NCI-H226 (cell line): ENCODE measurements at places on chromosomes 16 and 17.

- DNase-seq, result no peak
These were observed 9.2 kb downstream of the SGSM2 start for GRCh38 chr17:2346475-2346874.

DNA sequence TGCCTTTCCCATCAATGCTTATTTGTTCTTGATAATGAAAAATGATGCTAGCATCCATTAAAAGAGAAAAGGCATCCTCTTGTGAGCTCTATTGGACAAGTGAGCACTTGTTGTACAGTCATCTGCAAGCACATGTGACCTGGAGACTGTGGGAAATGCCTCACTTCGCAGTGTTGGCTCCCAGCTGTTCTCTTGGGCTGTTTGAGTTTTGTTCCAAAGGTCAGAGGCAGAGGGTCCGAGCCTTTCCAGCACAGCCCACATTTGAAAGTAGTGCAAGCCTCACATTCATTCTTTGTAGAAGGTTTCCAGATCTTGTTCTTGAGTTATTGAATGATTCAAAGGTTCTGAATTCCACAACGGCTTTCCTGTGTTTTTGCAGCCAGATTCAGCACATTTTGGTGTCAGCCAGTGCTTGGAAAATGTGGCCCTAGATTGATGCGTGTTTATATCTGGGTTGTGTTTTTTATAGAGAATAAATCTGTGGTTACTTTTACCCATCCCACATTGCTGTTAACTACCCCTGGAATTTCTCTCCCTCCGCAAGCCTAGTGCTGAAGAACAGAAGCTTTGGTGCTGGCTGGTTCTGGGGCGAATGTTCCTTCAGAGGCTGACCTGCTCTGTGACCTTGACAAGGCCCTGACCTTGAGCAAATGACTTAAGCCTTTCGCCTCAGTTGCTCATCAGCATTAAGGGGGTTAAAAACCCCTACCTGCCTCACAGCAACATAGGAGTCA is 49.8 kb downstream of the CDH1 start:
- peak; percentile 75 for DNase-seq

GRCh38 chr16:83899272-83899897 is 470 bp downstream of the MLYCD start:
- DNase-seq, result peak; percentile 17

DNA sequence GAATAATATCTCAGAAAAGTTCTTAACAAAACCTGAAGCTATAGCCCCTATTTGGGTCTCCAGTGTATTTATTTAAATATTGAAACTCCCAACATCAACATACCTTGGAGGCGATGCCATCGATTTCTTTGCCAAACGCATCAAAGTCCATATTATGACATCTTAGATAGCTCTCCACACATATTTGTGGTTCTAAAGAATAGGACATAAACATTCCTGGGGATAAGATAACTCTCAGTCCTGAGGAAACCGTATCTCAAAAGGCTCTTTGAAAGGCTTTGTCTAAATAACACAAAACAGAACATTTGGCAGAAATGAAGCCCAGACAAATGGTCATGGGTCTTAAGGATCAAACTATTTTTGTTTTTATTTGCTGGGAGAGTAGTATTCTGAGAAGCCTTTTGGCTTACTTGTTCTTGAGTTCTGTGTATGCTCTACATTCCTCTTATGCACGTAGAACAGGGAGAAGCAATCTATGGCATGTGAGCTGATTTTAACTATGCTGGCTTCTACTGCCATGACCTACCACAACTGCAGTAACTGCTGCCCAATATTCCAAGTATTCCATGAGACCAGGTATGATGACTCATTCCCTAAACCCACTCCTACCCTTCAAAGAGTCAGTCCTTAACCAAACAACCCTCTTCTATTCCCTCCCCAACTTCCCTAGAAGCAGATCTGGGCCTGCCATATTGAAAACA is 279.0 kb upstream of the ZFHX3 start:
- peak; percentile 54 for DNase-seq

DNA sequence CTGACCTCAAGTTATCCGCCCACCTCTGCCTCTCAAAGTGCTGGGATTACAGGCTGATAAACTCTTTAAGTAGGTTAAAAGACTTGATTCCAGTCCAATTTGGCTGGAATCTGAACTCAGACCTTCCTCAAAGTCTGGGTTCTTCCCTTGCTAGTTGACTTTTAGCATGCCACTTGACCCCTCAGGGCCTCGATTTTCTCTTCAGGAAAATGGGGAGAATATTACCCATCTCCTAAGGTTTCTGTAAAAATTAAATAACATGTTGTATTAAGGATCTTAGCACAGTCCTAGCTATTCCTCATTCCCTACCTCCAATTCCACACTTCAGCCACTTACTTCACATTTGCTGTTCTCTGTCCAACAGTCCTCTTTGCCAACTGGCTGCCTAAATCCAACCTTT is 1.9 kb downstream of the GTF3C1 start:
- DNase-seq, result no peak

- no peak for DNase-seq
These were observed 9.6 kb upstream of the WNT9B start for GRCh38 chr17:46841561-46842379.

GRCh38 chr17:5665164-5665563 is 80.9 kb upstream of the NLRP1 start:
- DNase-seq, result no peak

GRCh38 chr17:34300652-34301370 is 15.3 kb downstream of the CCL11 start:
- peak; percentile 59 for DNase-seq

- DNase-seq, result no peak
These were observed 199.1 kb upstream of the C17orf78 start for GRCh38 chr17:37176723-37177122.

DNA sequence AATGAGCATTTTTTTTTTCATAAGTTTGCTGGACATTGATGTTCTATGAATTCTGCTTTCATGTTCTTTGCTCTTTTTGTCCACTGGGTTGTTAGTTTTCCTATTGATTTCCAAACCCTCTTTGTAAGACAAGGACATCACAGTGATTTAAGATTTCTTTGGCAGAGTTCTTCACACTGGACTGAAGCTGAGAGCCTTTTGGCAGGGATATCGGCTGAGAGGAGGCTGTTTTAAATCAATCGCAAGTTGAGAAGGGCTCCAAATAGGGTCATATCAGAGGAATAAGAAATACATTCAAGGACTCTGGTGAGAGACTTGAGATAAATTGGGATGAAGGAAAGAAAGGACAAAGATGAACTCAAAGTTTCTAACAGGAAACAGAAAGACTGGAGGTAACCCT is 165.8 kb upstream of the AXIN2 start:
- no peak for DNase-seq

GRCh38 chr16:89034573-89034961 is 57.6 kb upstream of the CBFA2T3 start:
- no peak for DNase-seq

DNA sequence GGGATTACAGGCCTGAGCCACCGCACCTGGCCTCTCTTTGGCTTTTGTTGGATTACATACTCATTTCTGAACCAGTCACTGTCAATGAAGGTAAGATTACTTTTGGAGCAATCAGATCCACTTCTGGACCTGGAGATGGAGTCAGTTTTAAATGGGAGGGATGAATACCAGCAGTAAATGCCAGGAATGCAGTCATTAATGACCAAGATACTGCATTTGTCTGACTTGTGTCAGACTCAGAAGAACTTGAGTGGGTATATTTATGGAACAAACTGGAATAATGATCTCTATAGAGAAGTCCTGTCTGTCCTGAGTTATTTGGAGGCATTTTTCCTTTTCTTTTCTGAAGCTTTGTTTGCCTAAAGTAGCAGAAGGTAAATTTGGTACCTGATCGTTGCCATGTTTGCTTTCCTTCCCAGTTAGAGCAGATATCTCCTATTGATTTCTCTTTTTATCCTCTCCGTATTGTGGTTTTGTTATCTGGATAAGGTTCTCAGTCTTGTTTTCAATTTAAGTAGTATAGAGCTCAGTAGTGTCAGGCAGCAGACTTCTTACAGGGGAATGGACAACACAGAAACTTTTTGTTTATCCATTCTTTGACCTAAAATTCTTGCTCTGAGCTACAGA is 10.7 kb downstream of the NLK start:
- DNase-seq, result no peak

GRCh38 chr16:3879887-3880564 is 487 bp downstream of the CREBBP start:
- DNase-seq, result peak; percentile 34

DNA sequence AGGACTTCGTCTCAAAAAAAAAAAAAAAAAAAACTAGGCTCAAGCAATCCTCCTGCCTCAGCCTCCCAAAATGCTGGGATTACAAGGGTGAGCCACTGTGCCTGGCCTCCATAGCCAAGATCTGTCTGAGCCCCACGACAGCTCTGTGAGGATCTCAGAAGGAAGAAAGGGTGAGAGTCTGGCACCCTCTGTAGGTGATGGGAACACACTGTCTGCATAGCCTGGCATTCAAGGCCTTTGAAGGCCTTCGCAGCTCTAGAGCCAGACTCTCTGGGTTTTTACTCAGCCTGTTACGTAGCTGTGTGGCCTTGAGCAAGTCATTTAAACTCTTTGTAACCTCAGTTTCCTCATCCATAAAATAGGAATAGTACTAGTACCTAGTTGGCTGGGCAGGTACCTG is 6.3 kb upstream of the XPO6 start:
- DNase-seq, result peak; percentile 24

DNA sequence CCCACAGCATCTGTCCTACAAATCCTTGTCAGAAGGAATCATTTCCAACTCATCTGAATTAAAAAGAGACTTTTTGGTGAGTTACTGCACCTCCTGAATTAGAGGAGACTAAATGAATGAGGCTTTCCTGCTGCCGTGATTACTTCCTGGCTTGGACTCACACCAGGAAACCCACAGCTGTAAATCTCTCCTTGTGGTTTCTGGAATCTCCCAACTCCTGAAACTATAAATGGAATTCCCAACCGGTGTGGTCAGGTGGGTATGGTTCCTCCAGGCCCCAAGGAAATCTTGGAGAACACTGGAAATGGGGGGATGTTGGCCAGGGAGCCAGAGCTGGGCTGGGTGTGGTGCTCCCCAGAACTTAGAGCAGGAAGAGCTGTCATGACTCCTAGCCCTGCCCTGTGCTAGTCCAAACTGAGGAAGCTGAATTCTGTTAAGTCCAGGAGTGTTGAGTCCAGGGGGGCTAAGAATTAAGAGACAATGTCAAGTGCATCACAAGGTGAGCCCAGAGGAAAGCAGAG is 216.4 kb downstream of the GSG1L start:
- DNase-seq, result peak; percentile 80

- no peak for DNase-seq
These were observed 34.6 kb downstream of the GRIN2C start for GRCh38 chr17:74824961-74825627.

GRCh38 chr17:60455378-60455777 is 33.1 kb downstream of the CHCT1 start:
- no peak for DNase-seq

DNA sequence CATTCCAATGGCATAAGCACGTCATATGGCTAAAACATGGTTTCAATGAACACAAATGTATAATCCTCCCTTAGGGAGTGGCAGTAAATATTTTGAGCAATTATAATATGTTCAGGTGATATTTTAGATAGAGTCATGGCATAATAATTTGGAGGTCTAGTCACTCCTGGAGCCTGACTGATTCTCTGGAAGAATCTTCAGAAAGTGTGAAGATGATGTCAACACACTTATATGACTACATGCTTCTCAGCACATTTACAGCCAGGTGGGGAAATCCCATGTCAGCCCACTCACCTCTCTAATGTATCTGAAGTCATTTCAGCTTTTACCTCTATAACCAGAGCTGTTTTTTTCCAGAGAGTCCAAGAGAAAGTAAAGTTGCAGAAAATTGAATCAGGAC is 474.8 kb downstream of the SHISA9 start:
- DNase-seq, result no peak

- DNase-seq, result no peak
These were observed 75.6 kb downstream of the GNAO1 start for GRCh38 chr16:56266641-56267607.

DNA sequence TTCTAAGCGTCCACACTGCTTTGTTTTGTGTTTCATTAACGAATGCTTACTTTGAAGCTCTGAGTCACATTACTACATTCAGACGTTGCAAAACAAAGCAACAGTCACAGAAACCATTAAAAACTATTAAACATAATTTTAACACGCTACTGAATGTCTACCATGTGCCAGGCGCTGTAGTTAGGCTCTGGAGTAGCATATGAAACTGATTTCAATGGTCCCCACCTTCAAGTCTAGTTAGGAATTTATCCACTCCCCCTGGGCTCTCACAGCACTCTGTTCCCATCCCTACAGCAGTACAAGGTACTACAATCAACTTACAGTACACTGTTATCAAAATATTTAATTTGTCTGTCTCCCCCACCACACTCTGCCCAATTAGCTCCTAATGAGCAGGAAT is 631 bp downstream of the UTP6 start:
- DNase-seq, result no peak

- DNase-seq, result no peak
These were observed 56.3 kb downstream of the SLFN5 start for GRCh38 chr17:35299135-35299534.

DNA sequence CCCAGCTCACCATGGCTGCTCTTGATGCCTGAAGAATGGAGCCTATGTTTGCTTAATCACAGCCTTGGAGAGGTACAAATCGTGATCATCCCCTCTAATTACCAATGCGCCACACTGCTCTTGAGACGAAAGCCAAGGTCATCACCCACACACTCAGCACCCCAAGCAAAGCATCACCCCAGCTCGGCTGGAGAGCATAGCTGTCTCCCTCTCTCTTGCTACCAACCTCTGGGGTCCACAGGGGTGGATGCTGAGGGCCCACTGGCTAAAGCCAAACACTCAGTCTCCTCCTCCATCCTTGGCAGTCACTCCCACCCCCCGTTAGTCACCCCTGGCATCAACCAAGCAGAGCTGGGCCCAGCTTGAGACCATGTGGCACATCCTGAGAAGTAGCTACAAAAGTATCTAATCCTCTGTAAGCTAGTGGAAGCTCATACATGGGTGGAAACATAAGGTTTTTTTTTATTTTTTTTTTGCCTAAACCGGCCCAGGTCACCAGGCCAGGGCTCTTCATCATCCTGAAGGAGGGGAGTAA is 44.8 kb downstream of the PIMREG start:
- DNase-seq, result no peak

DNA sequence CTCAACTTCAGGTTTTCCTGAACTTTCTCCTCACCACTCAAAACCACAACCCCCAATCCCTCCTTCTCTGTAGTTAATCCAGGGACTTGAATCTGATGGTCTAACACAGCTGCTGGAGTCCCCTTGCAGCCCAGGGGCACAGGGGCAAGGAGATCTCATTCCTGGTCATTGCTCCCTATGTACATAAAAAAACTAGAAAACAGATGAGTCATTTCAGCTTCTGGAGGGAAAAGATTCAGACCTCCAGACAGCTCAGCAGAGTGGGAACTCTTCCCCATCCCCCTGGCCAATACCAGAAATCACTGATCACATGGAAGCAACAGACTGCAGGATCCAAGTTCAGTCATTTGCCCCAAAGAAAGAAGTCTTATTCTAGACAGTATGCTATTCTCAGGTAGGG is 62.1 kb downstream of the DYNLRB2 start:
- no peak for DNase-seq

- DNase-seq, result no peak
These were observed 12.7 kb downstream of the TMEM11 start for GRCh38 chr17:21201298-21201595.
